Effector CD8-positive, alpha-beta T cell (primary cell): ENCODE measurements at places on chromosomes 11 and 22.

- no peak for DNase-seq
Observed at GRCh38 chr22:40430991-40431390, 60.6 kb downstream of the SGSM3 start.

- no peak for DNase-seq
Observed at GRCh38 chr11:67368621-67369020, 4.8 kb downstream of the CLCF1 start.

DNA sequence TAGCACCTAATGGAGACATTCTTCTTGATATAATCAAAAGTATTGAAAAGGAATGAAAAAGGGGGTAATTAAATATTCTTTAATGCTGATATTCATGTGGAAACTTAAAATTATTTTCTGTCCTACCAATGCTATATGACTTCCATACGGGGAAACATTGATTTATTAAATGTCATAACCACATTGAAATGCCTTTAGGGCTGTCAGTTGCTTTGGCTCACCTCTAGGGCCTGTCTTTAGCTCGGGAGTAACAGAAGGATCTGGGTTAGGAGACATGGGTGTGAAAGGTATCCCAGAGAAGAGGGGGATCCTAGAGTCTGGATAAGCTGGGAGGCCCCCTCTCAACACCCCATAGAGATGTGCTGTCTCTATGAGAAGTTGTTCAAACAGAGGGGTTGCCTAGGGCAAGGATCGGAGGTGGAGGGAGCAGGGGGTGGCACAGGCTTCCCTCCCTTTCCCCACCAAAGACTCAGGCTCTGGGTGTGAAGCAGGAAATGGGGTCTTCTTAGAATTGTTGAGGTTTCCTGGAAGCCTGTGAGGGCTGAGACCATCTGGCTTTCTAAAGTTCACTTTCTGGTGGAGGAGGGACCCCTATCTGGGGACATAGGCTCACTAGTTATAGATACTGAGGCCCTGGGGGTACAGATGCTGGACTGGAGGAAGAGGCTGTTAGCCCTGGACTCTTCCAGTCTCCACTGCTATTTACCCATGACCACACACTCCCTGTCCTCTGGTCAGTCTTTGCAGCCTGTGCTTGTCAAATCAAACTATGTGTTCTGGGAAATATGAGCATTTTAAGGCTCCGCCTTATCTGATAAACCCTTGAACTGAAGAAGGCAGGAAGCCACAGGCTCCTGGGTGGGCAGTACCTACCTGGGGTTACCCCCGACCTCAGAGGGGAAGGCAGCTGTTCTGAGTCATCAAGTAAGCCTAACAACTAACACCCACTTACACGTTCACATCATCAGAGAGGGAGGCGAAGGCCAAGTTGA lies 55.8 kb upstream of the RRAS2 start:
- peak; percentile 50 for DNase-seq

- no peak for DNase-seq
Observed at GRCh38 chr11:61686469-61686868, 6.3 kb downstream of the DAGLA start.

- no peak for DNase-seq
Observed at GRCh38 chr22:49241174-49241851, 586.4 kb downstream of the BRD1 start.

DNA sequence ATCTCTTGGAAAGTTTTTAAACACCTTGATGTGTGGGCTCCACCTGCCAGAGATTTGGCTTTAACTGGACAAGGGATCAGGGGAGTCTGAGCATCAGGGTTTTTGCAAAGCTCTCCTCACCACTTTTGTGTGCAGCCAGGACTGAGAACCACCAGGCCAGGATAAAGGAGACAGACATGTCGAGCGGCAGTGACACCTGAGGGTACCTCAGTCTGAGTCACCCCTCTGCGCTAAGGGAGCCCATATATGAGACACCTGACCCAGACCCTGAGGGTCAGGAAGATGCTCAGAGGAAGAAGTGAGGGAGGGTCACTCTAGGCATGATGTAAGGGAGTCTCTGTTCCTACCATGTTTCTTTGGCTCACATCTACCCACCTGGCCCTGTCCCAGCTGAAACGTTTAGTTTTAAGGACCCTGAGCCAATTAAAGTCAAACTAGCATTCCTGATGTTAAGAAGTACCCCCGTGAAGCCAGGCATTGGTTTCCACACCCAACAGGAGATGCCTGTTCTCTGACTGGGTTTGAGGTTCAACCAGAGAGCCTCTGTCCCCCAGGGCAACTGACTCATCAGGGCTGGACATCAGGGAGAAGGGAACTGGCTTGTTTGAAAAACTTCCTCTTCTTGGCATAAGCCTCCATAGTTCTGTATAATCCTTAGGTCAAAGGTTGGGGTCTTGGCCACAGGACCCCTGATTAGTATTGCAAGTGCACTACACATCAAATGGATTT lies 72.4 kb upstream of the BIRC3 start:
- no peak for DNase-seq

- no peak for DNase-seq
Observed at GRCh38 chr11:126697936-126698335, 302.6 kb downstream of the KIRREL3 start.

- no peak for DNase-seq
Observed at GRCh38 chr22:41215926-41216325, 10.8 kb downstream of the L3MBTL2 start.

- no peak for DNase-seq
Observed at GRCh38 chr22:32850591-32851517, 49.3 kb downstream of the TIMP3 start.

GRCh38 chr11:12287009-12287373 lies 90.4 kb upstream of the PARVA start:
- DNase-seq = no peak

- no peak for DNase-seq
Observed at GRCh38 chr22:26479043-26479791, 4.4 kb downstream of the HPS4 start.

DNA sequence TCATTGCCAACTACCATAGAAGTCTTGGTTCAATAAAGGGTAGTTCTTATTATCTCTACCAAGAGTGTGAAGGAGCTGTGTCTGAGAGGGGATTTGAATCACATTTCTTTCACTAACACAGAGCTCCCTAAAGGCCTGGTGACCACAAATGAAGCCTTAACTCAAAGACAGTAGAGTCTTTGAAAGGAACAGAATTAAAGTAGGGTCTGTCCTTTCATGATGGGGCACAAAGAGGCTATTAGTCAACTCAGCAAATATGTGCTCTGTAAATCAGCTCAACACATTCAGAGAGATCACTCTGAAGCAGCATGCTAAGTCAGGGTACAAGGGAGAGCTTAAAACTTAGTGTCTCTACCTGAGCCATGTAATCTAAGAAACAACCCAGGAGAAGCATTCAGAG lies 212.4 kb upstream of the SYN3 start:
- no peak for DNase-seq

- no peak for DNase-seq
Observed at GRCh38 chr11:59154610-59155009, 12.0 kb downstream of the FAM111A start.

GRCh38 chr11:2816941-2817421 lies 68.6 kb downstream of the CDKN1C start:
- no peak for DNase-seq

DNA sequence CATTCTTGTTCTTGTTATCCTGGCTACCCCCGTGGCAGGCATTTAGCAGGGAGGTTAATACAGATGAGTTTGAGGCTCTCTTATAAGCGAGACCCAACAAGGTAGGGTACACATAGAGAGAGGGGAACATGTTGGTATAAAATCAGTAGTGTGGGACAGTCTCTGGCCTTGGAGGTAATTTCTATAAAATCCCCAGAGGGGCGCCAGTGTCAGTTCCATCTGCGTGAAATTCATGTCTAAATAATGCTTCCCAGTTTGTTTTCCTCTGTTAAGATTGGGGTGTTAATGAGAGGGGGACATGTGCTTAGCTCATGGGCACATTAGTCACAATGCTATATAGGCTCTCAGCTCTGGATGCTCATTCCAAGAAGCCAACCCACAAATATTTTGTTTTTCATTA lies 150.7 kb downstream of the MYO18B start:
- no peak for DNase-seq

- no peak for DNase-seq
Observed at GRCh38 chr22:19957445-19957844, 15.8 kb upstream of the TXNRD2 start.

- DNase-seq = no peak
Observed at GRCh38 chr11:2271327-2272227, 1.2 kb upstream of the ASCL2 start.

GRCh38 chr11:30902929-30903328 lies 316.8 kb upstream of the MPPED2 start:
- DNase-seq = no peak

GRCh38 chr11:65786786-65787636 lies at the start of gene OVOL1:
Gene OVOL1 (plus strand): TSS chr11:65787063. CDS start chr11:65787374, 311 bp downstream.
- DNase-seq = no peak

GRCh38 chr11:47348859-47349258 lies 3.6 kb downstream of the MYBPC3 start:
- no peak for DNase-seq

- no peak for DNase-seq
Observed at GRCh38 chr11:75632450-75632849, 36.4 kb downstream of the MAP6 start.
